ENCODE measurements at places on chromosomes 6 and 20. TPM values are rescaled to one million over a fixed set of nuclear protein-coding genes. Genes with fewer than 3 reads are reported as not detected.

- H3K27ac ChIP-seq: no peak overlapping the region
- peaks cover 2% of the 10 kb centered on the region for H3K4me1 ChIP-seq
- no peaks in the 10 kb centered on the region for H3K27me3 ChIP-seq
- no peaks in the 10 kb centered on the region for H3K36me3 ChIP-seq
- no peak overlapping the region for H3K4me3 ChIP-seq
Measured at GRCh38 chr6:89002523-89002922, 39.1 kb upstream of the RNGTT start.

GRCh38 chr6:46635462-46635861, 17.2 kb downstream of the CYP39A1 start:
- H3K4me3 ChIP-seq: no peak overlapping the region
- no peak for DNase-seq
- H3K27me3 ChIP-seq: peaks cover 21% of the 10 kb centered on the region

DNA sequence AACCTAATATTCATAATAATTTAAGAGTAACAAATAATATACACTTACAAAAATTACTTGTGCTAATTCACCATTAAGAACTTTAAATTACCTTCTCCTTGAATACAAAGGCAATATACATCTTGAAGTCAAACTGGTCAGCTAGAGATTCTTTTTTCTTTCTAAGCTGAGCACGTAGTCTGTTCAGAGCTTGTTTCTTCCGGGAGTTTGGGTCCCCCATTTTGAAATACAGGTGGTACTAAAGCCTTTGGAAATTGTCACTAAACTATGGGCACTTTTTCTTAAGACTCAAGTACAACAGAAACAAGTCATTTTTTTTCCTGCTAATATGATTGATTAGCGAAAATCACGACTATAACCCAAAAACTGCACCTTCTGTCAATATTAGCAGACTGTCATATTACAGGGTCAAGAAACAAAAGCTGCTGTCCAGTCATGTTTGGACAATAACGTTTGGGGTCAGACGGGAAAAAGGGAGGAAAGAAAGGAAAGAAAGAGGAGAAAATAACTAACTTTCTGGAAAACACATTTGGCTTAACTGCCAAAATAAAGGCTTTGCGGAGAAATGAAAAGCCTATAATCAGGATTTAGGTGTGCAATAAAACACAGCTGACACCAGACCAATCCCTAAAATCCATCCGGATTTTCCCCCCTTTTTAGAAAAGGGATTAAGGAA, 367 bp downstream of the C6orf62 start:
- peaks cover 52% of the 10 kb centered on the region for H3K4me1 ChIP-seq
- no peak for DNase-seq
- peaks cover 65% of the 10 kb centered on the region for H3K36me3 ChIP-seq

- no peaks in the 10 kb centered on the region for H3K4me1 ChIP-seq
- H3K4me3 ChIP-seq: no peak overlapping the region
- no peak overlapping the region for H3K27ac ChIP-seq
- H3K36me3 ChIP-seq: no peaks in the 10 kb centered on the region
- H3K27me3 ChIP-seq: no peaks in the 10 kb centered on the region
- no peak for DNase-seq
Measured at GRCh38 chr6:81382852-81383251, 369.6 kb downstream of the TENT5A start.

GRCh38 chr6:73969971-73970970, 274.3 kb downstream of the CD109 start:
- H3K4me1 ChIP-seq: no peaks in the 10 kb centered on the region
- H3K27me3 ChIP-seq: peaks cover 1% of the 10 kb centered on the region
- H3K36me3 ChIP-seq: no peaks in the 10 kb centered on the region
- no peak overlapping the region for H3K4me3 ChIP-seq
- H3K27ac ChIP-seq: no peak overlapping the region

The SPAG4 gene
- 6.9 TPM for total RNA-seq

- no peak overlapping the region for H3K4me3 ChIP-seq
- no peaks in the 10 kb centered on the region for H3K36me3 ChIP-seq
- no peaks in the 10 kb centered on the region for H3K27me3 ChIP-seq
- H3K4me1 ChIP-seq: peaks cover 4% of the 10 kb centered on the region
- H3K27ac ChIP-seq: no peak overlapping the region
Measured at GRCh38 chr6:134619077-134619476, 301.2 kb upstream of the SGK1 start.

The MAP7 gene
- 2.1 TPM for total RNA-seq

The BPIFB1 gene
- not detected for total RNA-seq

- peaks cover 60% of the 10 kb centered on the region for H3K27me3 ChIP-seq
- DNase-seq: no peak
- peaks cover 2% of the 10 kb centered on the region for H3K36me3 ChIP-seq
- peaks cover 2% of the 10 kb centered on the region for H3K4me1 ChIP-seq
Measured at GRCh38 chr6:160217073-160217472, 41.5 kb downstream of the SLC22A2 start.

DNA sequence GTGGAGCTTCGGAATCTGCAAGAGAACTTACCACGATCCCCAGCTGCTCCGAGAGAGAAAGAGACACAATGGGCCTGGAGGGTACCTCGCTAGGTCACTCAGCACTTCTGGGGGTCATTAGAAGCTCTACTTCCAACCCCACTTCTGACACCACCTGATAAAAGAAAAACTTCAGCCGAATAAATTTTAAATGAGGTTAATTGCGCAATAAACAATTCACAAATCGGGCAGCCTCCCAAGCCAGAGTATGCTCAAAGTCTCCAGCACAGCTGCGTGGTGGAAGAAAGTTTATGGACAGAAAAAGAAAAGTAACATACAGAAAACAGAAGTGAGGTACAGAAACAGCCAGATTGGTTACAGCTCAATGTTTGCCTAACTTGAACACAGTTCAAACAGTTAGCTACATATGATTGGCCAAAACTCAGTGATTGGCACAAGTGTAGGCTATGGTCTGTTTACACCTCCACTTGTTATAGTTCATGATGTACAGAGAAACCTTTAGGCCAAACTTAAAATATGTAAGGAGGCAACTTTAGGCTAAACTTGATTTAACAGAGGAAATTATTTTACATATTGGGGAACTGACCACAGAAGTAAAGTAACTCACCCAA, 52.6 kb downstream of the COL11A2 start:
- no peak overlapping the region for H3K27ac ChIP-seq
- no peak overlapping the region for H3K4me3 ChIP-seq
- H3K36me3 ChIP-seq: no peaks in the 10 kb centered on the region
- DNase-seq: no peak
- peaks cover 23% of the 10 kb centered on the region for H3K27me3 ChIP-seq

GRCh38 chr6:12354499-12354898, 64.3 kb downstream of the EDN1 start:
- H3K4me3 ChIP-seq: no peak overlapping the region
- no peak overlapping the region for H3K27ac ChIP-seq
- no peaks in the 10 kb centered on the region for H3K36me3 ChIP-seq
- H3K27me3 ChIP-seq: peaks cover 8% of the 10 kb centered on the region

DNA sequence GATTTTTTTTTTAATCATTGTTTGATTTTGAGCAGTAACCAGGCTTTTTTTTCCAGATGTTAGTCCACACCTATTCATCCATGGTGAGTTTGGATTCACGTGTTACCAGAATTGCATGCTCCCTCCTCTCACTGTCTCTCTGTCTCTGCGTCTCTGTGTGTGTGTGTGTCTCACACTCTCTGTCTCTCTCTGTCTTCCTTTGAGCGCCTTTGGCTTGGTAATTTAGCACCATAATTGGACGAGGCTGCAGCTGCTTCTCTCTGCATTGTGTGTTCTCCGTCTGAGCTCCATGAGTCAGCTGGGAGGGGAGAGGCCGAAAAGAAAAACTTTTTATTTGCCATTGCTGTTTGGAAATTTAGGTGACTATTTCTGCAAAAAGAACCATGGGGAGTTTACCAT, 3.4 kb downstream of the TFAP2B start:
- peaks cover 11% of the 10 kb centered on the region for H3K4me1 ChIP-seq
- peaks cover 86% of the 10 kb centered on the region for H3K27me3 ChIP-seq
- H3K27ac ChIP-seq: no peak overlapping the region
- no peaks in the 10 kb centered on the region for H3K36me3 ChIP-seq
- DNase-seq: no peak

- peaks cover 69% of the 10 kb centered on the region for H3K4me1 ChIP-seq
- no peaks in the 10 kb centered on the region for H3K27me3 ChIP-seq
- DNase-seq: no peak
Measured at GRCh38 chr6:31354158-31354863, 2.7 kb downstream of the HLA-B start.

- no peaks in the 10 kb centered on the region for H3K4me1 ChIP-seq
- H3K36me3 ChIP-seq: no peaks in the 10 kb centered on the region
- H3K27me3 ChIP-seq: peaks cover 15% of the 10 kb centered on the region
- DNase-seq: no peak
- no peak overlapping the region for H3K27ac ChIP-seq
Measured at GRCh38 chr20:19699180-19699971, 58.7 kb upstream of the RIN2 start.

DNA sequence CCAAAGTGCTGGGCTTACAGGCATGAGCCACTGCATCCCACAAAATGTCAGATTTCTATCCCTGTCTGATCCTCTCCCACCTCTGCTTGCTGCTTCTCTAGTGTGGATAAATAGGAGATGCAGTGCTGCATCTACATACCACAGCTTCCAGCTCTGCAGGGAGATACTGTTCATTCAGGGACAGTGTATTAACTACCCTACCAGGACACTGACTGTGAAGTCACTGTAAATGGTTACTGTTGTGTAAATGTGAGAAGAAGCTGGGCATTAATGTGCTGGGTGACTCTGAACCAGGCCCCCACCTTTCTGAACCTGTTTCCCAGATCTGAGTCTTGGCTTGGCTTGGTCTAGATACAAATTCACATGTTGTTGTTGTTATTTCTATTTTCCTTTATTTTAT, 488.6 kb upstream of the SULF2 start:
- H3K4me1 ChIP-seq: no peaks in the 10 kb centered on the region
- no peak for DNase-seq
- no peak overlapping the region for H3K4me3 ChIP-seq

GRCh38 chr6:33949877-33950435, 146.2 kb upstream of the MLN start:
- H3K4me3 ChIP-seq: no peak overlapping the region
- no peaks in the 10 kb centered on the region for H3K36me3 ChIP-seq
- H3K27me3 ChIP-seq: peaks cover 2% of the 10 kb centered on the region
- H3K27ac ChIP-seq: no peak overlapping the region
- no peak for DNase-seq

- peaks cover 22% of the 10 kb centered on the region for H3K4me1 ChIP-seq
- no peak overlapping the region for H3K27ac ChIP-seq
- H3K27me3 ChIP-seq: peaks cover 2% of the 10 kb centered on the region
- no peak for DNase-seq
Measured at GRCh38 chr6:157548635-157549467, 167.9 kb downstream of the ZDHHC14 start.

GRCh38 chr20:37915800-37916570, 13.1 kb downstream of the VSTM2L start:
- H3K27me3 ChIP-seq: peaks cover 30% of the 10 kb centered on the region
- H3K36me3 ChIP-seq: no peaks in the 10 kb centered on the region
- H3K27ac ChIP-seq: no peak overlapping the region
- no peak for DNase-seq

DNA sequence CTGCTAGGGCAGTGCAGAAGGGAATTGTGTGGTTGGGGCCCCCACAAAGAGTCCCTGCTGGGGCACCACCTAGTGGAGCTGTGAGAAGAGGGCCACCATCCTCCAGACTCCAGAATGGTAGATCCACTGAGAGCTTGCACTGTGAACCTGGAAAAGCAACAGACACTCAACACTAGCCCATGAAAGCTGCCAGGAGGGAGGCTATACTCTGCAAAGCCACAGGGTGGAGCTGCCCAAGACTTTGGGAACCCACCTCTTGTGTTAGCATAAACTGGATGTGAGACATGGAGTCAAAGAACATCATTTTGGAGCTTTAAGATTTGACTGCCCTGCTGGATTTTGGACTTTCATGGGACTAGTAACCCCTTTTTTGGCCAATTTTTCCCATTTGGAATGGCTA, 328.4 kb upstream of the KHDRBS2 start:
- DNase-seq: no peak
- no peak overlapping the region for H3K4me3 ChIP-seq
- H3K36me3 ChIP-seq: no peaks in the 10 kb centered on the region
- H3K4me1 ChIP-seq: no peaks in the 10 kb centered on the region

The TGIF2 gene
- total RNA-seq: 48.7 TPM

GRCh38 chr6:12084681-12085080, 72.6 kb downstream of the HIVEP1 start:
- no peak for DNase-seq
- no peak overlapping the region for H3K4me3 ChIP-seq
- no peak overlapping the region for H3K27ac ChIP-seq
- H3K27me3 ChIP-seq: no peaks in the 10 kb centered on the region
- peaks cover 46% of the 10 kb centered on the region for H3K4me1 ChIP-seq

GRCh38 chr6:34333858-34334257, 58.6 kb downstream of the NUDT3 start:
- peaks cover 12% of the 10 kb centered on the region for H3K4me1 ChIP-seq
- no peak for DNase-seq
- no peak overlapping the region for H3K27ac ChIP-seq

DNA sequence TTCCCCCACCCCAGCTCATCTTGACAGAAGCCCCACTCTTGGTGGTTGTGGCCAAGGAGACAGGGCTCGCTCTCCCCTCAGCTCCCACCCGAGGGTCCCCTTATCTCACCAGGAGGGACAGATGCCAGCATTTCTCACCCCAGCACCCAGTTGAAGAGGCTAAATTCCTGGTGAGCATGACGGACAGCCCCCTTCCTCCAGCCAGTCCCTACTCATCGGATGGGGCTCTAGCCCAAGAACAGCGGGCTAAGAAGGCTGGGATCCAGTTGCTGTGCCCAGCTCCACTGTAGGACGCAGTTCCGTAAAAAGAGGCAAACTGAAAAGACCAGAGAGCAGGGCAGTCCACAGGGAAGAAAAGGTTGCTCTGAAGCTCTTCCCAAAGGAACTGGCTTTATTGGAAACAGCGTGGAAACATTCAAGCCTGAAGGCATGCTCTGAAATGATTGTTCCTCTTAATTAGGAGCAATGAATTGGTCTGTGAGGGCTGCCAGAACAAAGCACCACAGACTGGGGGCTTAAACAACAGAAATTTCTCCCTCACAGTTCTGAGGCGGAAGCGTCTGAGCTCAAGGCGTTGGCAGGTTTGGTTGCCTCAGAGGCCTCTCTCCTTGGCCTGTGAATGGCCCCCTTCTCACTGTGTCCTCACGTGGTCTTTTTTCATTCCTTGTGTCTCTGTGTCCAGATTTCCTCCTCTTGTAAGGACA, 17.9 kb upstream of the KIF25 start:
- DNase-seq: no peak
- peaks cover 2% of the 10 kb centered on the region for H3K27me3 ChIP-seq
- no peaks in the 10 kb centered on the region for H3K4me1 ChIP-seq

The ZNF335 gene
- total RNA-seq: 27.4 TPM

DNA sequence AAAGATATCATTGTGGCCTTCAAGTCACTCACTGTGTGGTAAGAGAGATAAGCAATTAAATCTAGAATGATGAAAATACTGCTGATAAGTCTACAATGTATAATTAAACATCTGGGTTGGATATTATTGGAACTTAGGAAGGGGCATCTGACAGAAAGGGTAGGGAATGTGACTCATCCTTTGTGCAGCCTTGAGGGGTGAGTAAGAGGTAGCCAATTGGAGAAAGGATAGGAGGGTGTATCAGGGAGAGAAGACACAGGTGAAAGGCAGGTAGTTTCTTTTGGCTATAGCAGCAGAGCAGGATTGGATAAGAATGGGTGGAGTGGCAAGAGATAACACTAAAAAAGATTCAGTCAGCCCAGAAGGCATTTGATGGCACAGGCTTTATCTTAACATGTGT, 182.0 kb downstream of the COL21A1 start:
- H3K36me3 ChIP-seq: no peaks in the 10 kb centered on the region
- H3K27ac ChIP-seq: no peak overlapping the region
- H3K27me3 ChIP-seq: no peaks in the 10 kb centered on the region
- no peak overlapping the region for H3K4me3 ChIP-seq
- no peaks in the 10 kb centered on the region for H3K4me1 ChIP-seq
- no peak for DNase-seq

Measured in activated CD4-positive, alpha-beta T cell treated with anti-CD3 and anti-CD28 coated beads for 36 hours (primary cell).